ENCODE measurements at places on chromosomes 6 and 20.

DNA sequence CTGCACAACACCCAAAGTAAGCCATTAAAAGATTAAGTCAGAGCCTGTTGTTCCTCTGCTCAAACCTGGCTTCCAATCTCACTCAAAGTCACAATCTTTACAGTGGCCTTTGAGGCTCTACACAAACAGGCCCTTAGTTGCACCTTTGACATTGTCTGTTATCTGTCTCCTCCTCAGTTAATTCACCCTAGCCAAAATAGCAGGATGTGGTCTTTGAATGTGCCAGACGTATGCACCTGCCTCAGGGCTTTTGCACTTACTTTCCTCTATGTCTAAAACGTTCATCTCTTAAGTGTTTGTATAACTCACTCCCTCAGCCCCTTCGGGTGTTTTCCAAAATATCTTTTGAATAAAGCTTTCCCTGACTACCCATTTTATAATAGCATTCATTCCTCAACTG lies 107.7 kb downstream of the EYA4 start:
- DNase-seq: no peak

GRCh38 chr6:24387818-24388217 lies 14.9 kb upstream of the MRS2 start:
- no peak for DNase-seq

- no peak for DNase-seq
Observed at GRCh38 chr6:145115638-145116037, 619.7 kb downstream of the EPM2A start.

DNA sequence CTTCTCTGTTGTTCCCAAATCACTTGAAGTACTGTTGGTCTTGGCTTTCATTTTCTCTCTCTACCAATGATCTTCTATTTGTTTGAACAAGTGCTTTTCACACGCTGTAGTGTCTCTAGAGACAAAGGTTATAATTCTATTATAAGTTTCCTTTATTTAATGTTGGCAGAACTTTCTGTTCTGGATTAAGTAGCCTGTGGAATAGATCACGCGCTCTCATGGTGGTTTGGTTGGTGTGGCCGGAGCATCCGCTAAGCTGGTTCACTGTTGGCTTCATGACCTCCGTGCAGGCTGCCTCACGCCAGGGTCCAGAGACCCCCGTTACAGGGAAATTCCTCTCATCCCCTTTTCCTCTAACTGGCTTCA lies 30.9 kb upstream of the KIF25 start:
- DNase-seq: no peak

- DNase-seq: peak; percentile 59
Observed at GRCh38 chr20:41249411-41250281, 67.9 kb downstream of the ZHX3 start.

DNA sequence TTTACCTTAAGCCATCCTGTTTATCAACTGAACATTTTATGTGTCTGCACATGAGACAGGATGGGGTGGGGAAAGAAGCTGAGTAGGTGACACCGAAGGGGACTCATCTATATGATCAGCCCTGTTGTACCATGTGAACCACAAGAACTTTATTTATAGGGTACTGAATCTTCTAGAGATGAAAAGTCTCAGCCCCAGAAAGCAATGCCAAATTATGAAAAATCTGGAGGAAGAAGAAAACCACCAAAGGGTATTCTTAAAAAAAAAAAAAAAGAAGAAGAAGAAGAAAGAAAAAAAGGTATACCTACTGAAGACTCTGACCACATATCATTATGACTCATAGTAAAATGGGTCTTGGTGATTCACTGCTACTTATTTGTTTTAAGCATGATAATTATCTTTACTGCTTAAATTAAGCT lies 39.8 kb upstream of the HBS1L start:
- no peak for DNase-seq

DNA sequence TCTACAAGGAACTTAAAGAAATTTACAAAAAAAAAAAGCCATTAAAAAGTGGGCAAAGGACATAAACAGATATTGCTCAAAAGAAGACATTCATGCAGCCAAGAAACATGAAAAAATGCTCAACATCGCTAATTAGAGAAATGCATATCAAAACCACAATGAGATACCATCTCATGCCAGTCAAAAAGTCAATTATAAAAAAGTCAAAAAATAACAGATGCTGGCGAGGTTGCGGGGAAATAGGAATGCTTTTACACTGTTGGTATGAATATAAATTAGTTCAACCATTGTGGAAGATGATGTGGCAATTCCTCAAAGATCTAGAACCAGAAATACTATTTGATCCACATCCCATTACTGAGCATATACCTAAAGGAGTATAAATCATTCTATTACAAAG lies 411.9 kb upstream of the MARCKS start:
- DNase-seq: no peak

- no peak for DNase-seq
Observed at GRCh38 chr20:36848677-36849076, 27.3 kb upstream of the TLDC2 start.

DNA sequence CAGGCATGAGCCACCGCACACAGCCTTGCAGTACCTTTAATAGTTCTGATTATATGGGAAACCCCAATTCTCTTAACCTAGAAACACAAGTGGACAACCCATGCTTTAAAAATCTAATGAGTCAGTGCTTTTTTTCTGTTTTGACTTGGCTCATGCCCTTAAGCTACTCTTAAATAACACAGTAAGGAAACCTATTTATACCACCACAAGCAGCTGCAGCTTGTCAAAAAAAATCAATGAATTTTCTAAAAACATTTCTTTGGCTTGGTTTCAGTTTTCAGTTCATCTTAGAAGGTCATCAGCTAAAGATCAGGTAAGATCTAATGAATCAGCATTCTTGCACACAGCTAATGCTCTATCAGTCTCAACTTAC lies 124.1 kb upstream of the DST start:
- peak; percentile 62 for DNase-seq

- DNase-seq: no peak
Observed at GRCh38 chr20:3090565-3090964, 6.0 kb upstream of the AVP start.

DNA sequence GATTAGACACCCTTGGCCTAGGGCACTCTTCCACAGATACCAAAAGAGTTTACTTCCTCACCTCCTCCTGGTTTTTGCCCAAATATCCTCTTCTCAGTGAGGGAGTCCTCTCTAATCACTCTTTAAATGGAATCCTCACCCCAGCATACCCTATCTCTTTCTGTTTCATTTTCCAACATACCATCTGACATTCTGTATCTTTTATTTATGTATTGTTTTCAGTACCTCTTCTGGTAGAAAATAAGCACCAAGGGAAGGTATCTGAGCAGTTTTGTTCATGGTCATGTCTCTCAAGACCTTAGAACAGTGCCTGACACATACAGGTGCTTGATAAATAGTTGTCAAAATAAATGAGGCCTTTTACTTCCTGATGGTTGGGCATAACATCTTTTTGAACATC lies 55.1 kb downstream of the KIAA0408 start:
- no peak for DNase-seq

- DNase-seq: no peak
Observed at GRCh38 chr20:31717478-31718201, 5.0 kb downstream of the BCL2L1 start.

DNA sequence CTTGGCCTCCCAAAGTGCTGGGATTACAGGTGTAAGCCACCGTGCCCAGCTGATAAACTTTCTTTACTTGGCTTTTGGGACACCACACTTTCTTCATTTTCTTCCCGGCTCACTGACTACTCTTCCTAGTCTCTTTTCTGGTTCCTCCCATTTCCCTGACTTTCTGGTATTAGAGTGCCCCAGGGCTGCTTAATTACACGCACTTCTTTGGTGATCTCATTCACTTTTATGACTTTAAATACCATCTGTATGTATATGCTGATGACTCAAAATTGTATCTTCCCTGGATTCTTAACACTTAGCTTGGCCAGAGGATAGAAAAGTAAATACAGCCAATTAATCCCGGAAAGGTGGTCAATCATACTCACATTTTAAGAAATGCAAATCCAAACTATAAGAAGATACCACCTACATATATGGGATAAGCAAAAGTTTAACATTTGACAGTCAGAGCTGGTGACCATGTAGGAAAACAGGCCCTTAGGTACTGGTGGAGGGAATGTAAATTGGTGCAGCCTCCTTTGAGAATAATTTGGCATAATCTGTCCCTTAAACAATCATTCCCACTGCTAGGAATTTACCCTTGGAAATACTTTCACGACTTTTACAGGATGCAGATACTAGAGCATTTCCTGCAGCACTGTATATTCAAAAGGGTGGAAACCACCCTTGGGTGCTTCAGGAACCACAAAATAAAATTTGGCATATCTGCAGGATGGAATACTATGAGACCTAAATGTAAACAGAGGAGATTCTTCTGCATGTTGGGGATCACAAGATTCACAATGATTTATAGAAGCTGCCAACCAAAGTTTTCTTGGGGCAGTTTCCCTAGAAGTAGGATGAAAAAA lies 9.4 kb upstream of the NANP start:
- peak; percentile 20 for DNase-seq

DNA sequence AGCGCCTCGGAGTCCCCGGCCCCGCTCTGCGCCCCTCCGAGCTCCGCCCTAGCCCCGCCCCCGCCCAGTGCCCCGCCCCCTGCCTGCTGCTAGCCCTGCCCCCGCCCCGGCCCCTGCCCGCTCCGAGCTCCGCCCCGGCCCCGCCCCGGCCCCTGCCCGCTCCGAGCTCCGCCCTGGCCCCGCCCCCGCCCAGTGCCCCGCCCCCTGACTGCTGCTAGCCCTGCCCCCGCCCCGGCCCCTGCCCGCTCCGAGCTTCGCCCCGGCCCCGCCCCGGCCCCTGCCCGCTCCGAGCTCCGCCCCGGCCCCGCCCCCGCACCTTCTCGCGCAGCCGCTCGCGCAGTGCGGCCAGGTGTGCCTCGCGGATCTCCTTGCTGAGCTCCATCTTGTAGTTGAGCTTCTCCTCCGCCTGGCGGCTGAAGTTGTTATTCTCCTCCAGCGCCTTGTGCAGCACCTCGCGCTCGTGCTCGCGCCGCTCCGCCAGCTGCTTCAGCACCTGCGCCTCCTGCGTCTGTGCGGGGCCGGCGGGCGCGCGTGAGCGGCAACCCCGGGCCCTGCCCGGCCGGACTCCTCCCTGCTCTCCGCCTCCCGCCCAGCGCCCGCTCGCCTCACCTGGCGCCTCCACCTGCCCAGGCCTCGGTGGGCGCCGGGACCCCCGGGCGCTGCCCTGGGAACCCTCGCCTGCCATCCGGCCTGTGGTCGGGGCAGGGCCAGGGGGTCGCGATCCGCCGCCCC lies 11.3 kb downstream of the STMN3 start:
- no peak for DNase-seq

- DNase-seq: no peak
Observed at GRCh38 chr6:36204068-36204753, 7.7 kb downstream of the BRPF3 start.

- DNase-seq: no peak
Observed at GRCh38 chr6:157768863-157769551, 54.0 kb upstream of the SNX9 start.

GRCh38 chr6:149484733-149485700 lies at the start of gene ZC3H12D:
Gene ZC3H12D, minus strand, starts transcription at chr6:149485014. Its CDS starts 10,471 bp downstream, at chr6:149474543.
- peak; percentile 8 for DNase-seq

- DNase-seq: no peak
Observed at GRCh38 chr6:3138341-3138740, 19.0 kb downstream of the TUBB2A start.

GRCh38 chr6:163432300-163432699 lies 17.8 kb downstream of the QKI start:
- no peak for DNase-seq

DNA sequence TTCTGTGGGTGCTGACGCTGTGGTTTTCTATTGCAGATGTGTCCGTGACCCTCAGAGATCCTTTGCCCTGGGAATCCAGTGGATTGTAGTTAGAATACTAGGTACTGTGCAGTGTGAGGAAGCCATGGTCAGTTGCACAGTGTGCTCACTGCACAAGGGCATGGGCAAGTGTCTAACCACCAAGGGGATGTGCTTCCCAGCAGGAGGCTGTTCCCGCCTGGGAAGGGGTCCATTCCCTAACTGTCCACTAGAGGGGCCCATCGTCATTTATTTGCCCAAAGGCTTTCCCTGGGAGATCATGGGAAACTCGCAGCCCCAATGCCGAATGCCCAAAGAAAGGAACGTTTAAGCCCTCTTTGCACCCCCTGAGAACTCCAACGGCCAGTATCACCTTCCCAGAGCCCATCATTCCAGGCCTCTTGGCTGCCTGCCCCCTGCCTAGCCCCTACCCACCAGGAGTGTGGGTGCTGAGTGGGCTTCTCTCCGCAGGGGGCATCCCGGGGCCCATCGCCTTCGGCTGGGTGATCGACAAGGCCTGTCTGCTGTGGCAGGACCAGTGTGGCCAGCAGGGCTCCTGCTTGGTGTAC lies 26.2 kb downstream of the SLCO4A1 start:
- no peak for DNase-seq

- DNase-seq: no peak
Observed at GRCh38 chr6:55675941-55676340, 96.9 kb upstream of the HMGCLL1 start.

GRCh38 chr6:79152269-79152737 lies 74.2 kb upstream of the PHIP start:
- no peak for DNase-seq

DNA sequence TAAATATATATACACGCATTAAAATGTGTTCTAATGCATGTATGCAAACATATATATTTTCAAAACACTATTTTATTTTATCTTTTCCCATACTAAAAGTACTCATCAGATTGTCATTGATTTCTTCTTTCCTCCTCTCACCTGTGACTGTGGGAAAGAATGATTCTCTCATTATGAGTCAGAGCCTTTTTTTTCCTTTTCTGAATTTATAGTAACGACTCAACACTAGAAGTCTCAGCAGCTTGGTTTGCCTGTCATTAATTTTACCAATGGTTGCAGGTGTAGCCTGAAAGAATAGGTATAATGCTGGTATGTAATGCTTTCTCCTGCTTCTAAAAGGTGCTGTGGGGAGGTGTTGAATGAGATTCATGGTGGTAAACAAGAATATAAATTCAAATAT lies 328.7 kb downstream of the UTRN start:
- DNase-seq: no peak

DNA sequence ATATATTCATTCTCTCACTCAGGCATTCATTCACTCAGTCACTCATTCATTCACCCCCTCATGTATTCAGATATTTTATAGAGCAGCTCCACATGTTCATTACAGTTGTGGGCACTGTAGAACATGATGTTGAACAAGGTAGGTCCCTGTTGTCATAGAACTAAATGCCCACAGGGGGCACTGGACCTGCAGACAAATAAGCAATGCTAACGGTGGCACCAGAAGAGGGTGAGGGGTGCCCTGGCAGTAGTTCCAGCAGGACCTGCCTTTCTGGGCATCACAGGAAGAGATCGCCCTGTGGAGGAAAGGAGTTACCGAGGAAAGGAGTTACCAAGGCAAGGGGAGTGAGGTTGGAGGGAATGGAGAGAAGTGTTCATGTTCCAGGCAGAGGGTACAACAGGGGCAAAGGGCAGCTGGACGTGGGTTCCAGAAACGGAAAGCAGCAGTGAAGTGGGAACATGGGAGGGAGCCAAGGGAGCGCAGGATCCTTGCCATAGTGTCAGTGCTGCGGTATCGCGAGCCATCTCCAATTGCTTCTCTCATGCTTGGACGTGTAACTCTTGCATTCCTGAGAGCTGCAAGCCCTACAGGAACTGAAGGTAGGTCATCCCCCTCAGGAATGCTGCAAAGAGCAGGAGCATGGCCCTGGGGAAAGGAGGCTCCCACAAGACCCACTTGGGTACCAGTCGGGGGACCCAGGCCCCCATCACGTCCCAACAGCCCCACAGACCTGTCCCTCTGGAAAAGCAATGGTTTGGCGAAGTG lies 128.2 kb downstream of the EDN3 start:
- no peak for DNase-seq

- no peak for DNase-seq
Observed at GRCh38 chr6:23784301-23784919, 341.6 kb upstream of the NRSN1 start.
